T-helper 17 cell (primary cell): ENCODE measurements at places on chromosomes 2 and 18. TPM values are rescaled to one million over a fixed set of nuclear protein-coding genes. Genes with fewer than 3 reads are reported as not detected.

GRCh38 chr2:42410742-42411514 lies 49.9 kb upstream of the COX7A2L start:
- H3K4me3 ChIP-seq, result no peak overlapping the region
- H3K36me3 ChIP-seq, result peaks cover 3% of the 10 kb centered on the region
- no peak overlapping the region for H3K27ac ChIP-seq
- no peaks in the 10 kb centered on the region for H3K4me1 ChIP-seq
- DNase-seq, result no peak

DNA sequence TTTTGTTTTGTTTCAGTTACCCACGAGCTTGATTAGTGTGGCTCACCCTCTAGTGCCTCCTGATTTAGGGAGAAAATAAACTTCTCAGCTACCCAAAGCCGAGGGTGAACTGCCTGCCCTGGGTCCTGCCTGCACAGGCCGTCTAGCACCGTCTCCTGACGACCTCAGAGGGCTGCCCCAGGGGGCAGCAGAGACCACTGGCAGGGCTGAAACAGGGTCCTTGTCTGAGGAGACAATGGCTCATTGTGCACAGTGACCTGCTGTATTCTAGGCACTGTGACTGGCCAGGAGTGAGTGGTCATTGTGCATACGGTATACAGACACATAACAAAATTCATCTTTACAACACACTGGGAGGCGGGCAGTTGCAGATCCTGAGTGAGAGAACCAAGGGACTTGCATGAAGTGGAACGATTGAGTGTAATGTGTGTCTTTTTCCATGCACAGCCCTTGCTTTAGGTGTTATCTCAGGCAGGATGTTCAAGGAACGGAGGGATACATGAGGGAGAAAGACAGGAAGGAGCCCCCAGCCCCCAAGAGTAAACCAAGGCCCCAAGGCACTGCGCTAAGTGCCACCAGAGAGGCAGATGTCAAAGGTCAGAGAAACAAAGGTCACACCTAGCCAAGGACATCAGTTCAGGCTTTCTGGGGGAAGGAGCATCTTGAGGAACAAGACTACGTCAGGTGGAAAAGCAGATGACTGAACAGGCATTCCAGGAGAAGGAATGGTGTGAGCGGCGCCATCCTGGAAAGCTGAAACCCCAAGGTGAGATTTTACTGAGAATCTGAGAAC lies 421.3 kb downstream of the LPIN1 start:
- no peak for DNase-seq
- H3K27ac ChIP-seq, result peak overlapping the region; percentile 90
- H3K4me1 ChIP-seq, result peaks cover 29% of the 10 kb centered on the region
- peaks cover 6% of the 10 kb centered on the region for H3K27me3 ChIP-seq

DNA sequence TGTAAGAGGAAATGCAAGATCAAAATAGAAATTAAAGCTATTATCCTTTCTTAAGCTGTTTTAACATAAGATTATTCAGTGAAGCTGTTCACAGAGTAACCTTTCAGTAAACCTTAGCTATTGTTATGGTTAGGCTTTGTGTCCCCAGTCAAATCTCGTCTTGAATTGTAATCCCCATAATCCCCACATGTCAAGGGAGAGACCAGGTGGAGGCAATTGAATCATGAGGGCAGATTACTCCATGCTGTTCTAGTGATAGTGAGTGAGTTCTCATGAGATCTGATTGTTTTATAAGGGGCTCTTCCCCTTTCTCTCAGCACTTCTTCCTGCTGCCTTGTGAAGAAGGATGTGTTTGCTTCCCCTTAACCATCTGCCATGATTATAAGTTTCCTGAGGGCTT lies 424.4 kb downstream of the DSEL start:
- H3K27me3 ChIP-seq, result peaks cover 5% of the 10 kb centered on the region
- H3K36me3 ChIP-seq, result no peaks in the 10 kb centered on the region
- H3K27ac ChIP-seq, result no peak overlapping the region
- no peak overlapping the region for H3K4me3 ChIP-seq
- DNase-seq, result no peak

DNA sequence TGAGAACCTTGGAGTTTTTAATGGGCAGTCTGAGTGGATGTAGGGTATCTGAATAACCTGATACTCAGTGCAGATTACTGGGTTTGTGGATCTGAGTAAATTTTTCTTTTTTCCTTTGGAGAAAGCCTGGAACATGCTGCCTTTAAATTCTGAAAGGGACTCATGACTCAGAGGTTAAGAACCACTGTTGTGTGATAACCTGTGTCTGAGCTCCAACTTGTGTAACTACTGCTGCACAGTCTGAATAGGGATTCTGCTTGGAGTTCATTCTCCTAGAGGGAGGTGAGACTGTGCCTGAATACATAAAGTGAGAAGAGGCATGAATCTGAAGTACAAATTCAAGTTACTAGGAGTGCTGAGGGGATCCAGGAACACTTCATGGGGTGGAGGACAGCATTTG lies 36.2 kb downstream of the KDM3A start:
- peaks cover 11% of the 10 kb centered on the region for H3K36me3 ChIP-seq
- DNase-seq, result no peak
- no peak overlapping the region for H3K4me3 ChIP-seq
- peaks cover 20% of the 10 kb centered on the region for H3K4me1 ChIP-seq
- H3K27me3 ChIP-seq, result no peaks in the 10 kb centered on the region

GRCh38 chr2:105611811-105612424 lies 132.8 kb upstream of the NCK2 start:
- H3K27me3 ChIP-seq, result no peaks in the 10 kb centered on the region
- no peak for DNase-seq
- H3K27ac ChIP-seq, result no peak overlapping the region
- no peak overlapping the region for H3K4me3 ChIP-seq

Gene CD226
- 128 TPM for total RNA-seq

Gene UGT1A3
- total RNA-seq, result not detected

Gene KLHL14
- total RNA-seq, result not detected

Gene TUBA3E
- total RNA-seq, result not detected
